Activated CD4-positive, alpha-beta T cell treated with anti-CD3 and anti-CD28 coated beads, Interleukin-2, amount 10 ng/mL, durations not matched to agents 24 days and 14 days (primary cell): ENCODE measurements at places on chromosomes 2 and 18. TPM values are rescaled to one million over a fixed set of nuclear protein-coding genes. Genes with fewer than 3 reads are reported as not detected.

The FLACC1 gene
- 1.1 and 1.4 TPM in 2 replicates for total RNA-seq

The ABCB11 gene
- not detected in 2 replicates for total RNA-seq

GRCh38 chr18:48839819-48840490, 110.8 kb downstream of the SMAD7 start:
- H3K27me3 ChIP-seq: no peaks in the 10 kb centered on the region
- no peak overlapping the region for H3K27ac ChIP-seq
- no peaks in the 10 kb centered on the region for H3K36me3 ChIP-seq
- H3K4me3 ChIP-seq: no peak overlapping the region
- peaks cover 56% of the 10 kb centered on the region for H3K4me1 ChIP-seq
- DNase-seq: no peak

The PLB1 gene
- 0.63 and 1.8 TPM in 2 replicates for total RNA-seq
